ENCODE measurements at places on chromosomes 11 and 22.

DNA sequence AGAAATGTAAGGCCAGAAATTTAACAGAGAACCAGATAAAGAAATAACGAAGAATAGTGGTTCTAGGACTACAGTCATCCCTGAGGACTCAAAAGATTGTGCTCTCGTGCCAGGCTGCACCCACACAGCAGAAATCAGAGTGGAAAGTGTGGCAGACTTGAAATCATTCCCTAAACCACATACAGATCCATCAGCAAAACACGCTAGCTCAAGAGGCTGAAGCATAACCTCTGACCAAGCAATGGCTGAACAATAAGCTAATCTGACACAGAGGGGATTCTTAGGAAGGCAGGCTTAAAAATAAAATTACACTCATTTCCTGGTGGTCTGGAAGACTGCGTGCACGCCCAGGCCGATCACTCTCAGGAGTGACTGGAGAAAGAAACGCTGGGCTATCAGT, 19.0 kb downstream of the NCF4 start:
- DNase-seq: no peak

- no peak for DNase-seq
These were observed 21.0 kb upstream of the RAB30 start for GRCh38 chr11:83092488-83093384.

GRCh38 chr11:45754261-45754709, 50.7 kb upstream of the SLC35C1 start:
- no peak for DNase-seq

GRCh38 chr11:13720940-13721339, 52.5 kb downstream of the FAR1 start:
- DNase-seq: no peak

GRCh38 chr11:3135481-3136440, 29.3 kb downstream of the OSBPL5 start:
- no peak for DNase-seq

GRCh38 chr11:127890030-127890615, 697.2 kb downstream of the ETS1 start:
- no peak for DNase-seq

- no peak for DNase-seq
These were observed 67.8 kb downstream of the FAM168A start for GRCh38 chr11:73530109-73530508.

DNA sequence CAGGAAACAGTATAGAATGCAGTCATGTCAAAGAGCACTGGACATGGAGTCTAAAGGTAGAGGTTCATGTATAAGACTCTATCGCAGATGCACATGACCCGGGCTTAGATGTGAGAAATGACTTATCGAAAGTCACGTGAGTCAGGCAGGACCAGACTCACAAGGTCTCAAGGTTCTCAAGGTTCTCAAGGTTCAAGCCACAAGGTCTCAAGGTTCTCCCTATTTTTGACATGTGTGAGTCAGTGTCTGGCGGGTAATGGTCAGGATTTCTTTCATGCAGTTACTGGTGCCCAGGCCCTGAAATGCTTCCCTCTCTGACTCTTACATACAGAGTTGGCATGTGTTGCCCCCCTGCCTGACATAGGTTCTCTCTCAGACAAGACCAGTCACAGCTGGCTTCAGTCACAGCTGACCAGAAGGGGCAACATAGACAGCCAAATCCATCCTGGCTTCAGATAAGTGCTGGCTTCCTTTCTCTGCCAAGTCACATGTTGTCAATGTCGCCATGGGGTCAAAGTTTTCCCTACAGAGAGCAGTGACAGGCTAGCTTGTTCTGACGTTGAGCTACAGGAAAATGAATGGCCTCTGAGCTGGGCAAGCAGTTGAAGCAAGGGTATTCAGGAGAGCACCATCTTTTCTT, 10.1 kb downstream of the CSRP3 start:
- no peak for DNase-seq

DNA sequence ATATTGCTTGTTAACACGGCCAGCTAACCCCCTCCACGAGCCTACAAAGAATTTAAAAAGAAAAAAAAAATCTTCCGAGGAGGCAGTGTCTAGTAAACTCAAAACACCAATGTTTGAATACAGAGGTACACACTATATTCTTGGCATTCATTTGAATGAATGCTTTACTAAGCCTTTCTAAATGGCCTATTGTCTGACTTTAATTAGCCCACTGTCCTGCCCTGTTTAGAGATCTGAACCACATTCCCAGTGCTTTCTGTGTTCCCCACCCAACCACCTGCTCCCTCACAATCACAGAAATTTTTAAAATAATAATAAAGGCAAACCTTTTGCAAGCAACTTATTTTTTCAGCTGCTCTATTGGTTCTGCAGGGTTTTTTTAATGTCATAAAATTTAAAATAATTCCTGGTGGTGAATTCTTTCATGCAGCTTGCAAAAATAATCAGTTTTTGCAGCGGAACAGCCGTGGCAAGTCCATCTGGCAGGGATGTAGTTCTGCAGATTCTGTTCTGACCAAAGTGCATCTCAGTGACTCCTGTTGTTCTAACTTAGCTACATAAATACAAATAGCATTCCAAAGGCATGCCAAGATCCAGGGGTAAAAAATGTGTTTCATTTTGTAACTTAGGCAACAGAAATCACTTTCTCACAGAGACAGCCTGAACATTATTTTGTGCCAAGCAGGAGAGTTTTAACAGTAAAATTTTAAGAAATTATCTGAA, 23.8 kb downstream of the POU2AF2 start:
- DNase-seq: no peak

DNA sequence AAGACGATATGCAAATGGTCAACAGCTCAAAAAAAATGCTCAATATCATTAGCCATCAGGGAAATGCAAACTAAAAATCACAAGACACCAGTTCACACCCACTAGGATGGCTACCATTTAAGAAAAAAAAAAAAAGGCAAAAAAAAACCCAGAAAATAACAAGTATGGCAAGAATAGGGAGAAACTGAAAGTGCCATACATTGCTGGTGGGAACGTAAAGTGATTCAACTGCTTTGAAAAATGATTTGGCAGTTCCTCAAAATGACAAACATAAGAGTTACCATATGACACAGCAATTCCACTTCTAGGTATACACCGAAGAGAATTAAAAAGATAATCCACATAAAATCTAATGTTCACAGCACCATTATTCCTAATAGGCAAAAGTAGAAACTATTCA, 47.5 kb downstream of the PICALM start:
- DNase-seq: no peak

DNA sequence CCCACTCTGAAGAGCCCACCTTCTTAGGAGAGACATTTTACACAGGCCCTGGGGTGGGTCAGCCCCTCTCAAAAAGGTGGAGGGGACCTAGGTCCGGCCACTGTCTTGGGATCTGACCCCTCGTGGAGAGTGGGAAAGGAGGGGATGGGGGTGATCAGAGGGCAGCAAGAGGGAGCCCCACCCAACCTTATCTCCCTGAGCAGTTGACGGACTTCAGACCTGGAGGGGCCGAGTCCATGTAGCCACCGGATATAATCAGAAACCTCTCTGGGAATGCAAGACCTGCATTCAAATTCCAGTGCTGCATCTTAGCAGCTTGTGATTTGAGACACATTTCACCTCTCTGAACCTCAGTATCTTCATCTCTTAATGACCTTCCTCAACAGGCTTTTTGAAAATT, 44.0 kb downstream of the TP53I11 start:
- DNase-seq: no peak

GRCh38 chr11:68107689-68108088, 13.5 kb downstream of the CHKA start:
- DNase-seq: no peak

DNA sequence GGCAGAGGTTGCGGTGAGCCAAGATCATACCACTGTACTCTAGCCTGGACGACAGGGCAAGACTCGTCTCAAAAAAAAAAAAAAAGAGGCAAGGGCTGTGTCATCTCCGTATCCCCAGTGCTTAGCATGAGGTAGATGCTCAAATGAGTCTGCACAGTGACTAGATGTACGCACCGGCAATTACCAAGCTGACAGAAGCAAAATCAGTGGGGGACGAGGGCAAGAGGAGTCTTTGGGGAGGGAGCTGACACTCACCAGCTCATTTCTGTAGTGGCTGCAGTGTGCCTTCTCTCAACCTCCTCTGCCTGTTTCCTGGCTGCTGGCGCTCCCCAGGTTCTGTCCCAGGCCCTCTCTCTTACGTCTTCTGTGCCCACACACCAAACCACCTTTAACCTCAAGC, 69.9 kb downstream of the PACSIN2 start:
- no peak for DNase-seq

DNA sequence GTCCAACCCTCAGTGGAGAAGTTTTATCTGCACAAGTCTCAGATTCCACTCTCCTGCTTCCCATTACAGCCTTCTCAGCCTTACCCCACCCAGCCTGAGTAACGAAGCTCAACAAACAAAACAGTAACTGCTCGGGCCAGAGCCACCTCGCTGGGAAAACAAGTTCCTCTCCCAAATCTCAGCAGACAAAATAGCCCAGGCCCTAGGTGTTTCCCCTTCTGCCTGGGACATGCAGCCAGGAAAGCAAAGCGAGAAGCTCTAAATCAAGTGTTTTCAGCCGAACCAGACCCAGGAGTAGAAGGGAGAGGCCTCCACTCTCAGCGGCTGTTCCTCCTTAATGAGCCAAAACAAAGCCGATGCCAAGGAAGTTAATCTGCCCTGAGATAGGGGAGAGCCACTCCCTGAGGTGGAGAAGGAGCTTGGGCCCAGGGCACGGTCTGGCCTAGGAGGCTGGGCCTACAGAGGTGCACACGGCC, 44.0 kb downstream of the LIF start:
- no peak for DNase-seq

DNA sequence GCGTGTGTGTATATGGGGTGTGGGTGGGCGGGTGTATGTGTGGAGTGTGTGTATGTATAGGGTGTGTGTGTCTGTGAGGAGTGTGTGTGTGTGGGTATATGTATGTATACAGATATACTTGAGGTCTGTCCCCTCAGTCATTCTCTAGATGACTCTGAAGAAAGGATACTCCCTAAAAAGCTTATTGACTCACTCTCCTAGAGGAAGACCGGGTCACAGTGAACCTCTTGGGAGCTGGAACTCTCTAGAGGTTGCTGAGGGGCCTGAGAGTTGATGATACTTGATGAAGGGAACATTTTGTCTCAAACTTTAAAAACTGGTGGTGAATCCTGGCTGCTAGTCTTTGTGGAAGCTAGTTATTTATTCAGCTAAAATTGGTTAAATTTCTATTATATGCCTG, 15.1 kb downstream of the STX3 start:
- no peak for DNase-seq

- no peak for DNase-seq
These were observed 78.5 kb downstream of the MORC2 start for GRCh38 chr22:30889996-30890480.

DNA sequence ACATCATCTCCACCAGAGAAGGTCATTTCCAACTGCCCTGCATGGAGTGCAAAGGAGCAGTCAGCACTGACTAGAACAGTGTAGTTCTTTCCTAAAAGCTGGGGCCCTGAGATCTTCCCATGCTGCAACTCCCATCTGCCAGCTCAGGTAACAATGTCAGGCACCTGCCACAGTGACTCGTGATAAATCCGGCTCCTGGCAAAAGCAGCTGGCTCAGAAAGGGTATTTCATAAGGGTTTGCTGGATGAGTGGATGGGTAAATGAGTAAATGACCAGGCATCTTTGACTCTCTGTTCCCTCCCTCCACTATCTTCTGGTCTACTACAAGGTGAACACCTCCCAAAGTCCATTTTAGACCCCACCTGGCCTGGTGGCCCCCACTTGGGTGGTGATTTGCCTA, 403.6 kb downstream of the NXPE2 start:
- DNase-seq: no peak

DNA sequence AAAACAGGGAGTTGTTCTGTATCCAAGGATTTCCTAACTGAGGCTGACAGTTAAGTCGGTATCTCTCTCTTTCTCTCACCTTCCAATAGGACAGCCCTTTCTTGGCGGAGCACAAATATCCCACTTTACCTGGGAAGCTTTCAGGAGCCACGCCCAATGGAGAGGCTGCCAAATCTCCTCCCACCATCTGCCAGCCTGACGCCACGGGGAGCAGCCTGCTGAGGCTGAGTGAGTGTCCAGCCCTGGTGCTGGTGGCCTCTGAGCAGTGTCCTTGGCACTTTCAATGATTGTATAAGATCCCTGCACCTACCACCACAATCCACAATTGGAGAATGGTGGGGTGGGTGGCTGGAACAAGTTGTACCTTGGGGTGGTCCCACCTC, 33.7 kb downstream of the CYB5R2 start:
- DNase-seq: no peak

GRCh38 chr22:24324137-24324536, 53.5 kb downstream of the SPECC1L start:
- DNase-seq: no peak

DNA sequence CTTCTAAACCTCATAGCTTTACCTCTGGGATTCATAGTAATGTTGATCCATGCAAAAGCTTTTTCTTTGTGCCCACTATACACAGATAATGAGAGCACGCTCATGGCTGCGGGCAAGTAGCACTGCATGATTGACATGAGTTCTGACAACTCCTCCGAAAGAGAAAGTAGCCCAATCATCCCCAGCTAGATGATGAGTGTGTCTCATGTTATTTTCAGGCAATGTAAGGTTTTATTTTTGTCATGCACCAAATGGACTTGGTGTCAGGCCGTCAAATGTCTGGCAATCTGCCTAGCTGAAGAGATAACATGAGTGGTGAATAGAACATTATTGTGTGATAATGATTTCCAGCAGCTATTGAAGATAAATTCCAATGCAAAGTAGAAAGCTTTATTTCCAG, 662.6 kb downstream of the NTM start:
- DNase-seq: no peak

- no peak for DNase-seq
These were observed 3.1 kb upstream of the PARVB start for GRCh38 chr22:44020981-44021380.

- no peak for DNase-seq
These were observed 18.6 kb downstream of the TSKU start for GRCh38 chr11:76801736-76802135.

DNA sequence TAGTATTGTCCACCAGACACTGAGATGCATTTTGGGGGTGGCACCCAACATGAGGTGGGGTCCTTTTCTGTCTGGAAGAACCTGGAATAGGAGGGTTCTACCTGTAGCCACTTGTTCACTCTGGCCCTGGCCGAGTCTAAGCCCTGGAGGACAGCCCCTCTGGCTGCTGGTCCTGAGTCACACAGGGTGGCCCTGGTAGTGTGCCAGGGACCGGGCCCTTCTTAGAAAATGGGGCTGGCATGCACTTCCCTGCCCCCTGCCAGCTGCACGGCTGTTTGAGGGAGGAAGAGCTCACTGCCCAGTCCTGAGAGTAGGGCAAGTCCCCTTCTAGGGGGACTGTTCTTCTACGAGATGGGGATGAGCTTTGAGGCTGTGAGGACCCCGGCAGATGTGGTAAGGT, 2.2 kb downstream of the PLCB3 start:
- no peak for DNase-seq

GRCh38 chr11:65589444-65590239, 6.0 kb downstream of the KCNK7 start:
- no peak for DNase-seq
